GM04503 (cell line): ENCODE measurements at places on chromosomes 16 and 17.

DNA sequence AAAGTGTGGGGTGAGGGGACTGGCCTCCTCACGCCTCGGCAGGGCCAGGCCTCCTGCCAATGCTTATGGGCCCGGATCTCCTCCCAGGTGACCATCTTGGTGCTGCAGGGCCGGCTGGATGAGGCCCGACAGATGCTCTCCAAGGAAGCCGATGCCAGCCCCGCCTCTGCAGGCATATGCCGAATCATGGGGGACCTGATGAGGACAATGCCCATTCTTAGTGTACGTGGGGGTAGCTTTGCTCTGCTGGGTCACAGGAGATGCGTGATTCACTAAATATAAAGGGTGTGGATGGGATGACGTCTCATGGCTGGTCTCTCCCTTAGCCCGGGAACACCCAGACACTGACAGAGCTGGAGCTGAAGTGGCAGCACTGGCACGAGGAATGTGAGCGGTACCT is 19.5 kb downstream of the NUP85 start:
- DNase-seq, result no peak

GRCh38 chr17:79985361-79985942 is 50.2 kb downstream of the TBC1D16 start:
- DNase-seq, result no peak

- DNase-seq, result no peak
Observed at GRCh38 chr16:4676831-4677230, 16.5 kb upstream of the NUDT16L1 start.

DNA sequence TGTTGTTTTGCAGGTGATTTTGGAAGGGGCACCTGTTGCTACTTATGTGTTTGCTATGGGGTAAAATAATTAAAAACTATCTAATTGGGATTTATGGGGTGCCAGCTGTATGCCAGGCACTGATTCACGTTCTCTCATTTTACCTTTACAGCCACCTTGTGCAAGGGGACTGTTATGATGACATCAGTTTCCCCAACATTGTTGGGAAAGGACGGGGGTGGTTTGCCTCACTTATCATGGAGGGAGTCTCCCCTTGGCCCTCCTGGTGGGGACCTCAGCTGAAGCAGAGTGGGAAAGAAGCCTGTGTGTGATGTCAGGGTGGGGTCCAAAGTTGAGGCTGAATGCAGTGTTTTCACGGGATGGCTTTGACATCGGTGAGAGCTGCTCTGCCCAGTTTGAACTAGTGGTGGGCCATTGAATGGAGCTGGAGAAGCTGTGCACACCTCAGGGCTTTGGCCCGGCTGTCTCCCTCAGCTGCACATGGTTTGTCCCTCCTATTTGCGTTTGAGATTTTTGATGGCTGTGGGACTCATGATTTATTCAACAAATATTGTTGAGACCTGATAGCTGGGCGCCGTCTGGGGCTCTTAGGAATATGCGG is 36.1 kb downstream of the CMIP start:
- no peak for DNase-seq

DNA sequence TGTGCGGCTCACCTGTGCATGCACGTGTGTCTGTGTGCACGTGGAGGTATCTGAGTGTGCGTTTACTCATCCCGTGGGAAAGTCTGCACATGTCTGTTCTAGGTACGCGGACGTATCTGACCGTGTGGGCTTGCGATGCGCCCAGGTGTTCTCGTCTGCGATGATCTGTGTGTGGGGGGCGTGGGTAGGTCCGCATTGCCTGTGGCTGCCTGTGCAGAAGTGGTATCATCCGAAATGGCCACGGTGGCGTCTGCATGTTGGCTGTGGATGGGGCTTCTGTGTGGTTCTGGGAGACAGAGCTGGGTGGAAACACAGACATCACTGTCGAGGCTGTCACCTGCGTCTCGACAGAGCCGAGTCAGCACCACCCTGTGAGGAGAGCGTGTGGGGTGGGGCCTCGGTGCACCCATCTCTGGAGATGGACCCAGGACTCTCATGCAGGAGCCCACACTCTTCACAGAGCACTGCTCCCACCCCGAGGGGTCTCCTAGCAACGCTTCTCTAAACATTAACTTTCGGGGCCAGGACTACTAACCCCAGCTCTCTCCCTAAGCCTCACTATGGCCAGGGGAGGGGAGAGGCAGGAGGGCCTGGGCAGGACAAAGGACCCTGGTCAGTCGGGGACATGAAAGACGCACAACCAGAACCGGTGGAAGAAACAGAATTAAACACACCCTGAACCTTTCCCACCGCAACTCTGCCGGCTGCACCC is 8.4 kb downstream of the DPEP1 start:
- no peak for DNase-seq

GRCh38 chr16:23072084-23072599 is 77.1 kb downstream of the USP31 start:
- DNase-seq, result no peak

DNA sequence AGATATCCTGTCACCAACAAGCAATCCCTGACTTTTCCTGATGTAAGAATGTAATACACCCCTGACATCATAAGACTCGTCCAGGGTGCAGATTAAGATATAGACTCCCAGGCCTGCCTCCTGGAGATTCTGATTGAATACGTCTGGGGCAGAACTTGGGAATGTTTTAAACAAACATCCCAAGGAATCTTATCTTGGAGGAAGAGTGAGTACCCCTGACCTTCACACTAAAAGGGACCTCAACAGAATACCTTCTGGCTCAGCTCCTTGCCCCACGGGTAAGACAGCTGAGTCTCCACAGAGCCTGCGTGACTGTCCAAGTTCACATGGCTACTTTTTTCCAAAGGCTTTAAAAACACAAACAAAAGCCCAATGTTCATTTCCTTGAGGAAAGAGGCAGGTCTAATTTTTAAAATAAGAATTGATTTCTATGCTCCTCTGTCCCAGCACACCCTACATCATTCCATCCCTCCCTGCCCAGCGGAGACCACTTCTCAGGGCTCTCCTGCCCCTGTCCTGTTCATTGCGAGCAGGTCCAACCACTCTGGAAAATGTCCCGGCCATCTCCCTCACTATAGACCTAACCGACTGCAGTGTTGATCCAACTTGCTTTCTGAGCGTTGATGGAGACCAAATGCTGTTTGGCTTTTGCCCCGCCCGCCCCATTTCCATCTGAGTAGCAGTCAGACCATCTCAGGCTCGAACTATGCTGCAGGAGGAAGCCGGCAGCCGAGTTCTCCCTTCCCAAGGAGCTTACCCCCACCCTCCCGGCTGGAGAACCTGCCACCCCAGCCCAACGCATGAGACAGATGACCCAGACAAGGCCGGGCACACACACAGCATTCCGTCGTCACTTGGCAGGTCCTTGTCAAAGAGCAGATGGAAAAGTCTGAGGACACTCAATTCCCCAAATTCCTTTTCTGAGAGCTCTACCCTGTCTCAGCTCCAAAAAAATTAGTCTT is 44.1 kb upstream of the MYH10 start:
- DNase-seq, result no peak

DNA sequence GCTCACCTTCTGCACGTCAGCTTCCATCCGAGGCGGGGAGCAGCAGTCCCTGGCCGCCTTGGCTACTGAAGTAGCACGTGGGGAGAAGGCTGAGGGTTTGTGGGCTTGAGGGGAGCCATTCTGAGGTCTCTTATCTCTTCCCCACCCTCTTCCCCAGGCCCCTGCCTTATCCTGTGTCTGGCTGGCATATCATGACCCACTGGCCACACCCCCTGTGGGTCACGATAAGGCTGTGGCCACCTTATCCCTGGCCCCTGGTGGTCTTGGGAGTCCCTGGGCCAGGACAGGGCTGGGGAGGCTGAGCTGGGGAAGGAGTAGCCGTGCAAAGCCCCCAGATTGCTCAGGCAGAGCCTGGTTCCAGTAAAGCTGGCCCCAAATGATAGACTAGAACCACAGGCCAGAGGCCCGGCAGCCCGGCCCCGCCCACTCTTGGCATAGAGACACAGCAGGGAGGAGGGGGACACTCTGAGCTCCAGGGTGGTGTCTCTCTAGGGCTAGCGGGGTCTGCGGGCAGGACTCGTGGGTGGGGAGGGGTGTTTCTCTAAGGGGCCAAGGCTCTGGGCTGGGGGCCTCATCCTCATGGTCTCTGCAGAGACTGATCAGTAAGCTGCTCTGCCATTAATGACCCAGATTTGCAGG is 7.6 kb downstream of the SPNS2 start:
- DNase-seq, result no peak

- no peak for DNase-seq
Observed at GRCh38 chr16:78510496-78510895, 411.0 kb downstream of the WWOX start.
